ENCODE measurements at places on chromosomes 11 and 22.

DNA sequence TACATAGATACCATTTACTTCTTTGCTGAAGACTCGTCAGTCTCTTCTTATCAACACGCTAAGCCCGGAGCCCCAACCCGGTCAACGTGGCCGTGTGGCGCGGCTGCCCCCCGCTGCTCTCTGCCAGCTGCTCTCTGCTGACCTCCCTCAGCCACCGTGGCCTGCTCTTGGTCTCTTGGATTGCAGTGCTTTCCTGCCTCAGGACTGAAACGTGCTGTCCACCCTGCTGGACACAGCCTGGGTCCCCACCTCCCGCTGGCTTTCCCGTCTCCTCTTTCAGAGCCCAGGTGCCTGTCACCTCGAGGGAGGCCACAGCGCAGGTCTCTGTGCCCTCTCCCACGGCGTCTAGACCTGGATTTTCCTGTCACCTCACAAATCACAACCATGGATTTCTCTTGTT, 388.1 kb upstream of the B3GAT1 start:
- DNase-seq = no peak

DNA sequence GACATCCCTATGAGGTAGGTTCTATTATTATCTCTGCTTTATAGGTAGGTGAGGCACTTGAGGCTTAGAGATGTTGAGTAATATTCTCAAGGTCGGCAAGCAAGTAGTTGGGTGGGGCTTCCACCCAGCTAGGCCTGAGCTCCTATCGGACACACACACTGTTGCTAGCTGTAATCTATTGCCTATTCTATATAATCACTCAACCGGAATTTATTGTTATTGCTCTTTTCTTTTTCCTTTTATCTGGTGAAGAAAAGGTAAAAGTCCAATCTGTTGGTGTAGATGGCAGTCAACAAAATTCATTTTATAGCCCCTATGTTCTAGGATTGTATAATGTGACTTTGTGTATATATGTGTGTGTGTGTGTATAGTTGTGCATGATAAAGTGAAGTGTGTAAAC, 3.4 kb downstream of the OR9Q2 start:
- DNase-seq = no peak

DNA sequence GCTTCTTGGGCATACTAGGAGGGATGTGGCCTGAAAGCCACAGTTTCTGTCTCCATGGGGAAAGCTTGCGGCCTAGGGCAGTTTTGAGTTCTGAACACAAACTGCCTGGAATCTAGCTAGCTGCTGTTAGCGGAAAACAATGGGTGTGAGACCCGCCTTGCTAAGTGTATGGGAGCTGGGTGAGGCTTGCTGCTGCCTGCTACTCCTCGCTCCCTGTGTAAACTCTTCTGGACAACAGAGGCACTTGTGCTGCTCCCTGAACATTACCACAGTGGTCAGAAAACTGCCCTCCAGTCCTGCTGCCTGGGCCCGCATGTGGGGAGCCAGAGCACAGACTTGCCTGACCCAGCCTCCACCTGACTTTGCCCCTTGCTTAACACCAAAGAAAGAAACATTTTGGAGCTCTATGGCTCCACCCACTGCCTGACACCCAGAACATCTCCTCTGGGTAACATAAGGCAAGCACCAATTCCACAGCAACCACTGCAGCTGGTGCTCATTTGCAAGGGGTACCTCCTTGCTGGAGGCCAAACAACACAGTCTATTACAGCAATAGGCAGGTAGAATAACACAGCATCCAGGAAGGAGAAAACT, 766.3 kb upstream of the RAG2 start:
- DNase-seq = no peak

DNA sequence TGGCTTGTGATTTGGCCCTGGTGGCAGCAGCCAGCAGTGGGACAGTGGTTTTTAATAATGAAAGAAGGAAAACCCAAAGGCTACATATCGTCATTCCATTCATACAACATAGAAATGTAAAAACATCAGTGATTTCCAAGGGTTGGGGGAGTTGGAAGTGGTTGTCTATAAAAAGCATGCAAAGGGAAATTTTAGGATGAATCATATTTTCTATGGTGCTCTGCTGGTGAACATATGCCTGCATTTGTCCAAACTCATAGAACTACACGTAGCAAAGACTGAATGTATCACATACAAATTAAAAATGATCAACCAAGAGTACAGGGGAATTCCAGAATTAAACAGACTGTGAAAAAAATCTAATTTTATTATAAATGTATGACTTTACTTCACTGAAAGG, 11.1 kb downstream of the OR5B3 start:
- DNase-seq = no peak

DNA sequence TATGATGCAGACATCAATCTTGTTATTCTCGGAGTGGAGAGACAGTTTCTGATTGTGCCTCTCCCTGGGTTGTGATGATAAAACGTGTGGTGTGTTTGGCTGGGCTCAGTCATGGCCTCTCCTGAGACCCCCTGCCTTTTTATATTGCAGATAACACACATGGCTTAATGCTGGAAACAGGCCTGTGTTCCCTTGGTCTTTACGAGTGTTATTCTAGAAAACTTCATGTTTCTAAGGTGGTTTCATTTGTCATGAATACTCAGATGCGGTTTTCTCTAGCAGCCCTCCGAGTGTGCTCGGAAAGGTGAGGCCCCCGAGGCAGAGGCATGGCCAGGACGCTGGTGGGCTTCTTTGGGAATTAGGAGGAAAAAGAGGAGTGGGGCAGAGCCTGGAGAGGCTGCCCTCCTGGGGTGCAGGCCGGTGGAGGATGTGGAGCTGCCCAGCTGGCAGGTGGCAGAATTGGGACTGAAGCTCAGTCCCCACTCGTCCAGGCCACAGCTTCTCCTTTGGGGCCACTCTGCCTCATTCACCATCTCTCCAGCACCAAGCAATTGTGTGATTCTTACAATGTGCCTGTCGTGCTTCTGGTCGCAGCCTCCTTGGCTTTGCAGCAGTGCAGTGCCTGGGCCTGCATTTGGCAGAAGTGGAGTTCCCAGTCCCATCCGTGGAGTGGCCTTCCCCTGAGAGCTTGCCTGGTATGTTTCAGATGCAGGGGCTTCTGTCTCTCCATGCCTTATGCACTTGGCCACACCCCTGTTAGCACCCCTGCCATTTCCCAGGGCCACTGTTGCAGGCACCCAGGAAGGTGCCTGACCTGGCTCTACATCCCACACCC, 309.6 kb downstream of the TBC1D22A start:
- DNase-seq = no peak

GRCh38 chr11:62664405-62665074, 470 bp downstream of the C11orf98 start:
- peak; percentile 71 for DNase-seq

DNA sequence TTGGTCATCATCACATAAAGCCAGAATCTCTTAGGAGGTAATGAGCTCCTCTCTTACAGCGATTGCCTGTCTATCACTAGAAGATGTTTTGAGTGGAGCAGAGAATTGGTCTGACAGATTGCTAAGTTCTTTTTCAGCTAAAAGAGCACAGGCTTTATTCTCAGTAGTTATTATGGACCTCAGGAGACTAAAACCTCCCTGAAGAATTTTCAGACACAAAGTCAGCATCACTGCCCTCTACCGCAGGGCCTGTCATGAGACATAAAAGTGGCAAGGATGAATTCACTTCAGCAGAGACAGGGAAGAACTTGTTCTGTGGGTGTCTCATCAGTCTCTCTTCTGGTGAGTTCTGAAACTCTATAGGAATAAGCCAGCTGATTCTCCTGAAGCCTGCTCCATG, at the start of gene OR51I2:
Gene OR51I2, plus strand, starts transcription at position 301 of the 400 bp plus-strand sequence. CDS start 4,166 bp downstream, outside the sequence.
- no peak for DNase-seq

- DNase-seq = no peak
Observed at GRCh38 chr11:105705786-105706530, 96.1 kb downstream of the GRIA4 start.
